ENCODE measurements at places on chromosomes 16 and 17.

DNA sequence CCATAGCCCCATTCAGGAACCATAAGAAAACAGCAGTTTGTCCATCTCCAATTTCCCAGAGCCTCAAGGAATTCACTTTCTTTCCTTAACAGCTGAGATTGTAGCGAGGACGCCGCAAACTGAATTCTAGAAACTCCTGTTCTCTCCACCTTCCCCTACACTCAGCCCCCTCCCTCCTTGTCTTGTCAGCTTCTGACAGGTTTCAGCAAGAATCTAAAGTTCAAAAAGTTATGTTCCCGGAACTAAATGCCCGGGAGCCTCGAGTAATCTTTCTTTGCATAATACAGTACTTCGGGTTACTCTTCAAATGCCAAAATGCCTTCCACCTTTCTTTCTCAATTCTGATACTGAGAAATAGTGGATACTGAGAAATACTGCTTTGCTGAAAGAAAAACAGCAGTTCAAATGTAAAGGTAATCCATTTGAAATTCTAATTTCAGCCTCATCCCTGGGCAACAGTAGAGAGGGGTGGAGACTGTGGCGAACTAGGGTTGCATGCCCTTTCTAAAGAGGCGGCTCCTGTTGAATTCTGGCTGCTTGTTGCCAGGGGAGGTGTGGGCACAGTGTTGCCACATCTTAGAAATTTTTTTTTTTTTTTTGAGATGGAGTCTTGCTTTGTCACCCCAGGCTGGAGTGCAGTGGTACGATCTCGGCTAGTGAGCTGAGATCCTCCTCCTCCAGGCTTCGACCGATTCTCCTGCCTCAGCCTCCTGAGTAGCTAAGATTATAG lies 63.5 kb upstream of the USP7 start:
- no peak for DNase-seq

DNA sequence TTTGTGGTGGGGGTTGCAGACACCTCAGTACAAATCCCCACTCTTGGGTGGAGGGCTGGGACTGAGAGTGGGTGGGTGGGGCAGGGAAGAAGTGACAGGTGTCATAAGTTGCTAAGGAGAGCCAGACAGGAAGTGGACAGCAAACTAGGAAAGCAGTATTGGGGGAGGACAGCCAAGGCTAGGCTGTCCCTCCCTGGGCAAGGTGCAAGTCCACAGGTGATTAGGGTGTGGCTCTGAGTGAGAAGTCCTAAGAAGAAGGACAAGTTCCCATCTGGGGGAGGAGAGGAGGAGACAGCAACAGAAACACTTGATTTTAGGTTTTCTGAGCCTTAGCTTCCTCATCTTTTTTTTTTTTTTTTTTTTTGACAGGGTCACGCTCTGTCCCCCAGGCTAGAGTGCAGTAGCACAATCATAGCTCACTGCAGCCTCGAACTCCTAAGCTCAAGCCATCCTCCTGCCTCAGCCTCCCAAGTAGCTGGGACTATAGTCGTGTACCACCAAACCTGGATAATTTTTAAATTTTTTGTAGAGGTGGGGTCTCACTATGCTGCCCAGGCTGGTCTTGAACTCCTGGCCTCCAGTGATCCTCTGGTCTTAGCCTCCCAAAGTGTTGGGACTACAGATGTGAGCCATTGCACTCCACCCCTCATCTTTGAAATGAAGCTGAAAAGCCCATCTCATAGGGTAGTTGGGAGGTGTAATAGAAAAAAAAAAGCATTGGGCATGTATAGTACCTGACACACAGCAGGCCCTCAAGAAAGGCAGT lies 2.5 kb downstream of the MAPK3 start:
- DNase-seq, result no peak

DNA sequence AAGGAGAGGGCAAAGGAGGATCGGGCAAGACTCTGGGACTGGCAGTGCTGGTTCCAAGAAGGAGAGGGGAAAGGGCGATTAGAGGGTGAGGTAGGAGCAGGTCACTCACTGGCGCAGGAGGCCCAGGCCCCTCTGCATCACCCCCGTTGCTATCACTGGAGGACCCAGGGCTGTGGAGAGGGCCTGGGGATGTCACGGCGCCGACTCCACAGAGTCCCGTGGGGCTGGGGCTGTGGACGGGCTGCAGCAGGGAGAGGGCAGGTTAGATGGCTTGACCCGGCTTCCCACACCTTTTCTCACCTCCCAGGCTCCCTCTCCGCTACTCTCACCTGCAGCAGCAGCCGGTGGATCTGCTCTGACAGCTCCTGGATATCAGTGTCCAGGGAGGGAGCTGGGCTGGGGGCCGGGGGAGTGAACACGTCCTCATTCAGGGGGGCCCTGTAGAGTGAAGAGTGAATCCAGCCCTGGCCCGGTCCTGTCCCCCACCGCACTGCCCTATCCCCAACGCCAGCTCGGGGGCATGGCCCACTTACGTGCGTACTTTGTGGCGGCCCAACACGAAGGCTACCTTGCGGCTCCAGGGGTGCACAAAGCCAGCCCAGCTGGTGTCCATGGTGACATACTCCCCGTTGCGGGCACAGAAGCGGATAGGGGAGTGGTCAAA lies 4.9 kb downstream of the PER1 start:
- peak; percentile 7 for DNase-seq

DNA sequence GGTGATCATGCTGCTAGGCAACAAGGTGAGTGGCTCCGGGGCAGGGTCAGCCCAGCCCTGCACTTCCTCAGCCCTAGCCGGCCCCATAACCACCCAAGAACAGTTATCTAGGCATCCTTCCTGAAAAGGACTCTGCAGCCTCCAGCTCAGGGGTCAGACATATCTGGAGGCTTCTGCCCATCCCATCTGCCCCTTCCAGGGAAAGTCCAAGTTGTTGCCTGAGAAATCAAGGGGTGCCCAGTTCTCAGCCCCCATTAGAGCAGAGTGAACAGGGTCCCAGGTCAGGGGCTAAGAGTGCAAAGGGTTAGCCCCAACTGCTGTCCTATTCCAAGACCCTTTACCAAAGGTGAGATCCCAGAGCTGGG lies 4.1 kb upstream of the NHERF1 start:
- no peak for DNase-seq

GRCh38 chr17:29032857-29033197 lies 10.1 kb upstream of the PIPOX start:
- DNase-seq, result no peak

- DNase-seq, result no peak
Observed at GRCh38 chr16:83482545-83483162, 325.1 kb upstream of the HSBP1 start.

DNA sequence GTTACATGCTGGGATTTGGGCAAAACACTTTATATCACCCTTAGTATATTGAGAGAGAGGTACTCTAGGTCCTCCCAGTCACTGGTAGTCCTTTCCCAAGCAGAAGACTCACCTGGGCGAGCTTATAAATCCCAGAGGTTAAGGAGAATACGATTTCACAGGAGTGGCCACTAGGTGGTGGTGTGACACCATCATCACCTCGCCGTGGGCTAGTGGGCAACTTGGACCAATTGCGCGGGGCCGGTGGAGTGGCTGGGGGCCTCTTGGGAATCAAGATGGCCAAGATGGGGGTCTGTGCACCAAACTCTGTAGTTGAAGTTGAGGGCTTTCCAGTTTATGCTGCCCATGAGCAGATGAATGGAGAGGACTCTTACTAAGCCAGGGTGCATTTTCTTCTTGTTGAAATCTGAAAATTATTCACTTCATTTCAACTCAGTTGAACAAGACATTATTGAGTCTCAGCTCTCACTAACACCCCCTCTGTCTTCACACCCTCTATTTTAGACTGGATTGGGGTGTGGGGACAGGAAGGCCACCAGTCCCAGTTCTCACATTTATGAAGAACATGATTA lies 38.2 kb upstream of the PIRT start:
- DNase-seq, result no peak

- DNase-seq, result no peak
Observed at GRCh38 chr17:49580055-49580721, 4.5 kb downstream of the NXPH3 start.

DNA sequence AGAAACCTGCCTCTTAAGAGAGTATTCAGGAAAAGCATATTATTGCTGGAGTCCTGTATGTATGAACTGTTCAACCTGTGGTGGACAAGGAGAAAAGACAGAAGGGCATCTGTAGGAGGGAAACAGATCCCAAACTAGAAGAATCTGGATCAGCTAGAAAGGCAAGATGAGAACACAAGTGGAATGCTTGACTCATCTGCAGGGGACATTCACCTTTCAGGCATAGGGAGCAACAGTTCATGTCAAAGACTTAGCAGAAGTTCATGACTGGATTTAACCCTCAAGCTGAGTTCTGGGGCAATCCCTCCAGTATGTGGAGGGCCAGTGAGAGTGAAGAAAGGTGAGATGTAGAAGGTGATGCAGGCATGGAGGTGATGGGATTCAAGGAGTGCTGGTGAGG lies 135.9 kb upstream of the DYNLRB2 start:
- DNase-seq, result no peak

DNA sequence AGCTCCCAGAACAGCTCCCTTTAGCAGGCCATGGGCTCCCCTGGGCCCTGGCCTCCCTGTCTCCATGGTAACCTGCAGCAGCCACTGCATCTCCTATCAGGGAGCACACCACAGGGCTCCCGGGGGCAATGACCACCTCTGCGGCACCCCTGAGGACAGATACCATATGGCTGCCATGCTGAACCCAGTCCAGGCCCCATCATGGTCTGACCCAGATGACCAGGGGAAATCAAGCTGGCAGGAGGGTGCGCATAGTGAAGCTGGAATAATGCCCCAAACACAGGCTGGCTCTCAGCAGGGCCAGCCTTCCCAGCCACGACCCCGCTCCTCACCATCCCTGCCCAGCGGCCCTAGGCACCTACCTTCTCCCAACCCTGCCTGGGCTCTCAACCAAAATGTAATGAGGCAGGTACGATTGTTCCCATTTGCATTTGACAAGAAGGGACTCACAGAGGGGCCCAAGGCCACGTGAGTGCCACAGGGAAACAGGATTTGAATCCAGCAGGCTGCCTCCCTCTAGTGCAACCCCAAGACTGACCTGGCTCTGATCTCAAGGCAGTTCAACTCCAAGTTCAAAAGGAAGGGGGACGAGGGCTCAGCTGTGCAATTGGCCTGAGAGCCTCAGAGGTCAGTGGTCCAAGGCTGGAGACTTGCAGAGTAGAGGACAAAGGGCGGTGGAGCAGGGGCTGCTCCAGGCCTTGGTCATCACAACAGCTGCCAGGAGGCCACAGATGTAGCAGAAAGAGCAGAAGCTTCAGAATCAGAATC lies 2.4 kb downstream of the RUNDC3A start:
- DNase-seq, result no peak

- DNase-seq, result no peak
Observed at GRCh38 chr17:4032245-4032644, 68.0 kb upstream of the ATP2A3 start.

GRCh38 chr17:17205368-17206123 lies 587 bp downstream of the PLD6 start:
- DNase-seq, result peak; percentile 52

DNA sequence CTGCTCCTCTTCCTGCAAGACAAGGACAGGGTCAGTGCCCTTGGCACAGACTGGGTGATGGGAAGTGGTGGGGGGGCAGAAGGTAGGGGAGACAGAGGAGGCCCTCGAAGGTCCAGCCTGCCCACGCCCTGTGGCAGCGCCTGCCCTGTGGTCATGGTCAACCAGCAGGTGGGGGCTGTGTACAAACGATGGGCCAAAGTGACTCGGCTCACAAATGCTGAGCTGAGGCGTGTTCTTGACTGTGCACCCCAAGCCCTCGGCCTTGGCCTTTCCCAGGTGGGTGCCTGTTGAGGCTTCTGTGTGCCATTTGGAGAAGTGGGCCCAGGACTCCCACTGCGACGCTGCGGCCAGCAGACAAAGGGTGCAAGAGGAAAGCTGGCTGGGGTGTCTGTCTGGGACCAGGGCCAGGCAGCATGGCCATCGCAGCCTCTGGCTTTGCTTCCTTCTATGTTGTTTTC lies 22.6 kb downstream of the MXRA7 start:
- no peak for DNase-seq

DNA sequence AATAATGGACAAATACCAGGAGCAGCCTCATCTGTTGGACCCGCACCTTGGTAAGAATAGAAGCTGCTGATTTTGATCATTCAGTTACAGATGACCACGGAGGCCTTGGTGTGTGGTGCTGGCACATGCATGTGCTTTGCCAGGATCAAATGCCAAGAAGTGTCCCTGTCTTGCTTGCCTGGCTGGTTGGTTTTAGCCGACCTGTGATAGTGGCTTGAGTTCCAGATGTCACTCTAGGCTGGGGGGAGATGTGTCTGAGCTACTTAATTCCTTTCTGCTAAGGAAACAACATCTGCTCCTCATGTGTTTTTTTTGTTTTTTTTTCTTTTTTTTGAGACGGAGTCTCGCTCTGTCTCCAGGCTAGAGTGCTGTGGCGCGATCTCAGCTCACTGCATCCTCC lies 4.3 kb downstream of the TBCD start:
- DNase-seq, result no peak

DNA sequence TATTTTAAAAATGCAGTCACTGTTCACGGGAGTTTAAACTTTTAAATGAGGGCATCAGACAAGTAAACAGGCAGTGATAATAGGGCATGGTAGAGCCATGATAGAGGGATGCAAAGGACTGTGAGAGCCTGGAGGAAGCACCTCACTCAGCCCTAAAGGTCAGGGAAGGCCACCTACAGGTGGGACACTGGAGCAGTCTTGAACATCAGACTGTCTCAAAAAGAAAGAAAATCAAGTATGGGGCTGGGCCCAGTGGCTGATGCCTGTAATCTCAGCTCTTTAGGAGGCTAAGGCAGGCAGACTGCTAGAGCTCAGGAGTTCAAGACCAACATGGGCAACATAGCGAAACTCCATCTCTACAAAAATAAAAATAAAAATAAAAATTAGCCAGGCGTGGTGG lies 31.0 kb upstream of the DHRS7B start:
- DNase-seq, result no peak

GRCh38 chr16:72124148-72124547 lies 30.5 kb downstream of the DHX38 start:
- no peak for DNase-seq

GRCh38 chr17:68238164-68238870 lies 9.5 kb upstream of the AMZ2 start:
- peak; percentile 78 for DNase-seq

GRCh38 chr17:32117399-32117798 lies 24.9 kb upstream of the RHOT1 start:
- no peak for DNase-seq

- DNase-seq, result no peak
Observed at GRCh38 chr16:11384956-11385586, 39.8 kb downstream of the RMI2 start.

DNA sequence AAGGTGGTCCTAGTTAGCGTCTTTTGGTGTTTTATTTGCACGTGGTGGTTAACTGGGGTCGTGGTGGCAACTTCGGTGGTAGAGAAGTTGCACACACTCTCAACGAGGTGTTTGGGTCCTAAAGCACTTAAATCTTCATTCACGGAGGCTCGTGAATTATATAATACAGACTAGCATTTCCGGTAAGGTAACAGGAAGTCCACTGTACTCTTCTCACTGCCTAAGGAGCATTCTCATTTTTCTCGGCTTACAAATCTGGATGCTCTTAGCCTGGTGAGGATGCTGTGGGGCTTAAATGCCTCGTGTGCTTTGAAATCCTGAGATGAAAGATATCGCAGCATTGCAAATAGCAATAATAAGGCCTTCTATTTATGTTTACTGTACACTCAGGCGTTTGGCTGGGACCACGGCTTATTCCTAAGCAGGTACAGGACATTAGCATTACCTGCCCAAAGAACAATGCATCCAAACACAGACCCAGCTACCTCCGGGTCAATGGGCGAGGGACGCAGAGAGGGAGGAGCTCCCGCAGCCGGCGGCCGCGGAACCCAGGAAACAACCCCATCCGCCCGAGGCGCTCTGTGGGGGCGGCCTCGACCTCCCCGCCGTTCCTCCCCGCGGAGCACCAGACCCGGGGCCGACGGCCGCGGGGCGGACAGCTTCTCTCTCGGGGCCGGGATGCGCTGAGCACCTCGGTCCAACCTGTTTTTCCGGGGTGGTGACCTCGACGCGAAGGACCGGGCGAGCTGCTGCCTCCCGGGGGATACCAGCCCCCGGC lies 856 bp downstream of the DNAJA2 start:
- peak; percentile 65 for DNase-seq

All from CD4-positive, alpha-beta T cell treated with Interleukin-17A for 1 hour (primary cell).